Sciatic nerve (tissue), 2 donors: ENCODE measurements at places on chromosomes 1 and 21. TPM values are rescaled to one million over a fixed set of nuclear protein-coding genes. Genes with fewer than 3 reads are reported as not detected.

DNA sequence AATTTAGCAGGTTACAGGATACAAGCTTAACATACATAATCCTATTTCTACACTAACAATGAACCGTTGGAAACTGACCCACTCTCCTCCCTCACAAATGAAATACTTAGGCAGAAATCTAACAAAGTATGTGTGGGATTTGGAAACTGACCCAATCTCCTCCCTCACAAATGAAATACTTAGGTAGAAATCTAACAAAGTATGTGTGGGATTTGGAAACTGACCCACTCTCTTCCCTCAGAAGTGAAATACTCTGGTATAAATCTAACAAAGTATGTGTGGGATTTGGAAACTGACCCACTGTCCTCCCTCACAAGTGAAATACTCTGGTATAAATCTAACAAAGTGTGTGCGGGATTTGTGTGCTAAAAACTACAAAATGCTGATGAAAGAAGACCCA lies 60.3 kb downstream of the TRAF5 start:
- no peak for DNase-seq

DNA sequence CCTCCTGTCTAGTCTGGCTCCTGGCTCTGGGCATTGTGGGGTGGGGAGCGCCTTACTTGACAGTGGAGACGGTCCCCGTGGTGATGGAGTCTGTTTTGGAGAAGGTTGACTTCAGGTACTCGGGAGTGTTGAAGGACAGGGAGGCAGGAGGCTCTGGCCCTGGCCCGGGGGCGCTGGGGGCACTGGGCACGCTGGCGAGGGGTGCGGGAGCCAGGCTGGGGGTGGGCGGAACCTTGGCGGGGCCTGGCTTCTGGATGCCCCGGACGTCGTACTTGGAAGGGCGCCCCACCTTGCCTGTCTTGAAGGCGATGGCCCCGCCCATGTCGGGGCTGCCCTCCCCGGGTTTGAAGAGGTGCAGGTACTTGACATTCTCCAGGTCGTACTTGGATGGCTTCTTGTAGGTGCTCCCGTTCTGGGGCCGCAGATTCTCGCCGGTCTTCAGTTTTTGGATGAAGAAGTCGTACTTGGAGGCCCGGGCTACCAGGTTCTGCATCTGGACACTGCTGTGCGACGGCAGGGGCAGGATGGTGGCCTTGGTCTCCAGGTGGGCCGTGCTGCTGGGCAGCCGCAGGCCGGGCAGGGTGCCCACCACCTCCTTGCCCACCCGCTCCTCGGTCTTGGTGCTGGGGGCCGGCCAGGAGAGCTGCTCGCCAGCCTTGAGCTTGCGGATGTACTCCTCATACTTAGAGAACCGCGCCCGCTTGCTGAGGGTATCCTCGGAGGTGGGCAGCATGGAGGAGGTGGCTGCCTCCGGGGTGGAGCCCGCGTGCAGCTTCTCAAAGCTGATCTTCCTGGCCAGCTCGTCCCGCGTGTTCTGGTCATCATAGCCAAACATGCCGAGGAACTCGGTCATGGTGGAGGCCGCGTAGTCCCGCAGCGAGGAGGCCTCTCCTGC lies 136.6 kb downstream of the CASZ1 start:
- DNase-seq: no peak

DNA sequence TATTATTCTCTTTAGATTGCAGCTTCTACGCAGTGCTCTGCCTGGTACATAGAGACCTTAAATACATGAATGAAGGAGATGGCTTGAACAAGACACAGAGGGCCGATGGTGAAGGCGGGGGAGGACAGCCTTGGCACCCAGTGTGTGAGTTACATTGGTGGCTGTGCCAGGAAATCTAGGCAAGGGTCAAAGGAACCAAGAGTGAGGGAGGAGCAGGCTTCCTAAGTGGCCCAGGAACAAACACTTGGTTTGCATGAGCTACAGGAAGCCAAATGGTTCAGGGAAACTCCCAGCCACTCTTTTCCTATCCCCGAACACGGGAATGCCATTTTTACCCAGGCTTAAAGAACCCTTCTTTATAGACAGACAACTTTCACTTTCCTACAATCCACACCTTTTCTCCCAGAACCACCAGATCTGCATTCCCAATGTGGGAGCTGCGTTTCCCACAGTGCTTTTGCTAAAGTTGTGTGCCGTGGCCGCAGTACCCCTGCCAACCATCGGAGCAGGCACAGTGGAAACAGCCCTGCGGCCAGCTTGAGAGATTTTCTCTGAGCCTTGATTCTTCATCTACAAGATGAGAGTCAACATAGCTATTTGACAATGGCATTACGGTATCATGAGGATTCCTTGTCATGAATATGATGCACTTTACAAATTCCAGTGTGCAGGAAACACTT lies 3.5 kb upstream of the CLEC20A start:
- peak; percentile 32 for DNase-seq

PAPPA2 gene
- total RNA-seq: 1.6 TPM
